ENCODE measurements at places on chromosomes 4 and X.

DNA sequence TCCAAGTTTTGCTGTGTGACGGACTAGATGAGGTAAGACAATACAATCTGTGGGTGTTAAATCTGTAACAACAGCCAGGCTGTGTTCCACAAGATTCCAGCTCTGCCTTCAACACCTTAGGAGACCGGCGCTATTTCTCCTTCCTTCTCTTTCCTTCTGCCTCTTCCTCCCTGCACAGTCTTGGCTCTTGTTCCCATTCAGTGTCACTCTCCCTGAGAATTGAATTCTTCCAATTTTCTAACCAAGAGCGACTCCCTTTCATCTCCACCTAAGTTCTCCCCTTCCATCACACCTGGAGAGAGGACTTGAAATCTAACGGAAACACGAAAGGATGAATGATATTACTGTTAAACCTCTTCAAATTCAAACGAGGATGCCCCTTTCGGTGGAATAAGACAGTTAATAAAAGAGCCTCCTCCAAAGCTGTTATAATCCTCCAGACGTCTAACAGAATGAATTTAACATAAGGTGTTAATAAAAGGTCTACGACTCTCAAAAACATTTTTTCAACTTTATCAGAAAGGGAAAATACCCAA, 2.7 kb downstream of the EPHA5 start:
- no peak for DNase-seq

GRCh38 chr4:17085416-17085815, 187.0 kb upstream of the LDB2 start:
- DNase-seq = no peak

DNA sequence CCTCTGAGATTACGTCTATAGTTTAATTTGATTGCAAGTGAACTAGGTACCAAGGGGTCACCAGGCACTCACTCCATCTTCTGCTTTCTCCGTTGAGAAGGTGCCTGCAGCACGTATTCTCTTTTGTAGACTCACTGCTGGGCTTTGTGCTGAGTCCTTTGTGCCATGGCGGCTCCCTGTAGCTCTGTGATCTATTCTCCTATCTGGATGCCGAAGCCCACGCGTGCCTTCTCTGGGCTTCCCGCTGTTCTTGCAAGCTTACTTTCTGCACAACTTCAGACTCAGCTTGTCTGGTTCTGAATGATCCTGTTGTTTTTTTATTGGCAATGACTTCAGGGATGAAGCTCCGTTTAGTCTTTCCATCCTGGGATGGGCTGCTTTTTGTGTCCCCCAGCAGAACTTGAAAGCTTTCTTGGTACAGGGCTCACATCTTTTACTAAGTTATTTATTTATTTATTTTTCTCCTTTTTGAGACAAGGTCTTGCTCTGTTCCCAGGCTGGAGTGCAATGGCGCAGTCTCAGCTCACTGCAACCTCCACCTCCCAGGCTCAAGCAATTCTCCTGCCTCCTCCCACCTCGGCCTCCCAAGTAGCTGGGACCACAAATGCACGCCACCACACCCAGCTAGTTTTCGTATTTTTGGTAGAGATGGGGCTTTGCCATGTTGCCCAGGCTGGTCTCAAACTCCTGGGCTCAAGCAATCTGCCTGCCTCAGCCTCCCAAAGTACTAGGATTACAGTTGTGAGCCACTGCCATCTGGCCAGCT, 100.9 kb upstream of the NKX1-1 start:
- DNase-seq = no peak

GRCh38 chr4:153529646-153530045, 63.5 kb downstream of the TMEM131L start:
- DNase-seq = no peak

DNA sequence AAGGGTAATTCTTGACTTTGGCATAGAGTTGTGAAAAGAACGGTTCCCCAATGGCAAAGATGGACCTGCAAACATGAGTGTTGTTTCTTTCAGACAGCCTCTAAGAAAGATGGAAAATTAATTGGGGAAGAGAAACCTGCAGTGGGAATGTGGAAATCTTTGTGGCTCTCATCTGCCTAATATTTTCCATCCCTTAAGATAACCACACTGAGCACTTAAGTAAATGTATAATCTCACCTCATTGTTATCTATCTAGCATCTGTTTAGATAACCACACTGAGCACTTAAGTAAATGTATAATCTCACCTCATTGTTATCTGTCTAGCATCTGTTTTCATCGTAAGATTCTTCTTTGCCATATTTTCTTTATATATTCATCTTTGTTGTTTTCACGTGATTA, 149.3 kb downstream of the NWD2 start:
- DNase-seq = no peak

DNA sequence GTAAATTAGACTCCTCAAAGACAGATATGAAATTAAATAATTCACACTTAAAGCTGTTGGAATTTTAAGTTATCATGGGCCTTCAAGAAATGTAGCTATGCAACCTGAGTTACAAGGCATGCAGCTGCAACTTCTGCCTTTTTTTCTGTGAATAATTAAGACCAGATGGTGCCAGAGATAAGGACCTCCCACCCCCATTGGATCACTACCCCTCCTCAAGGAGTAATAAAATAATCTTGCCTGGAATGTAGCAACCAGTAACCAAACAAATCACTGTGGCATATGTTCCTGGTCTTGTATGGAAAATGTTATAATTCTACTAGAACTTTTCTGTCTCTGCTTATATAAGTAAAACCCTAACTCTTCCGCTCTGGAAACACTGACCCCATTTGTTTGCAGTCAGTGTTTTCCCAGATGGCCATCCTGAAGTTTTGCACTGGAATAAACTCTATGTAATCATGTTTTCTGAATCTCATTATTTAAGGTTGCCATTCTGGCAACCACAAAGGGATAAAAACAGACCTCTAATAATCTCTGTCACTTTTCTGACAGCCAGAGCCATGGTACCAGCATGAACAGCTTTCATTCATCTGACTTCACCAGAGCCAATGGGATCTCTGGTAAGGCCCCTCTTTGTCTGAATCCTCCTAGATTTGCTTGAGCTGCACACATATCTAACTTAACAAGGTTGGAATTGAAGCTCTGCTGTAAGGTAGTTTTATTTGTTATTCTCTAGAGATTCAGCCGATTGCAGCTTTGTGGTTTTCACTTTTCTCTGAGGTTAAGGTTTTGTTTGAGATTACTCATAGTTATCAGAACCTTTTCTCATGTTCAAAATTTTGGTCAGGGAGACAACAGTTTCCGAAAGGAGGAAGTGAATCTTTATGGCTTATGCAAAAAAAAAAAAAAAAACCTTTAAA, 274.6 kb downstream of the NAF1 start:
- DNase-seq = no peak

- no peak for DNase-seq
Measured at GRCh38 chr4:16292585-16292984, 66.3 kb upstream of the TAPT1 start.

DNA sequence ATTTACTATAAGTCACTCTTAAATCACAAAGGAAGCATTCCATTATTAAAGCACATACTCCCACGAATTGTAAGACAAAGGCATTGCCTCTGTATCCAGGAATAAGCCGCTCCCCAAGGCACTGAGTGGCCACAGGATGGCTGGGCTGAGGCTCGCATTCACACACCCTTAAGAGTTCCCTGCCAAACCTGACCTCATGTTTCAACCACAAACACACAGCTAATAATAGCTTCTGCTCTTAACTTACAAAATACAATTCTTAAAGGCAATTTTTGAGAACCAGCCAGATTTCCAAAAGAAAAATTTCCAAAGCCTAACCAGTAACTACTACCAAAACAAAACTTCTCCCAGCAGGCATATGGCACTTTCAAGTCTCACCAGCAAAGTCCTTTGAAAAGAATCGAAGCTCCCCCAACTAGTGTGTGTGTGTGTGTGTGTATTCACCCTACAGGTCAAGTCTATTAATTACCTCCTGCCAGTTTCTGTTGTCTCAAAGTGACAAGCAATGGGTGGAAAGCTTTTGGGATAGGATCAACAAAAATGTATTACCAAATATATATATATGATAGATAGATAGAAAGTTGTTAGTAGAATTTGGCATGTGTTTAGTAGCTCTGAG, 36.0 kb downstream of the ARHGAP6 start:
- no peak for DNase-seq

DNA sequence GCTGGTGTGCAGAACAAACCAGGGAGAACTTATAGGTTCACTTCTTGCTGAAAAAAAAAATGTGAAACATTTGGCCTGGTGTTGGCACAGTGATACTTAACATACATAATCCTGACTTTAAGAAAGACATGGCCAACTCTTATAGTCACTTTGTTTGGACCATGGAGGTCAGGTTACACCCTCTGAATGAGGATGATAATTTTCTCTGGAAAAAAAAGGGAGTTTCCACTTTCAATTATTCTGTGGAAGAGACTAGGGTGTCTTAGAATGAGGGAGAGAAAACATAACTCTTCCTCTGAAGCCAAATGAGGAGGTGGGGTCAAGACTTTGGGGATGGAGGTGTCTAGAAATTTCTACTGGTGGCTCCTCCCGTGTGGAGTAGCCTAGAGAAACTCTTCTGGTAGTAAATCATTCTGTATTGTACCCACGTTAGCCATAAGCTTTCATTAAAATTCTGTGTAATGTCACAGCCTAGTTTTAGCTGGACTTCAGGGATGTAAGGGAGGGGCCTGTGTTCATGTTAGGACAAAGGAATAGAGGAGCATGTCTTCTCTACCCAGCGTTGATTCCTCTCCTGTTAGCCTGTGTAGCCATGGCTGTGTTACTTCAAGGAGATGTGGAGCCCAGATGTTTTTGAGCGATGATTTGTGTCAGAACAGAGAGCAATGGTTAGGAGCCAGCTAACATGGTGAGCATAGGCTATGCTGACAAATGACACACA, 328.3 kb downstream of the GPAT3 start:
- no peak for DNase-seq

- DNase-seq = no peak
Measured at GRCh38 chrX:19174401-19175025, 52.2 kb upstream of the ADGRG2 start.

DNA sequence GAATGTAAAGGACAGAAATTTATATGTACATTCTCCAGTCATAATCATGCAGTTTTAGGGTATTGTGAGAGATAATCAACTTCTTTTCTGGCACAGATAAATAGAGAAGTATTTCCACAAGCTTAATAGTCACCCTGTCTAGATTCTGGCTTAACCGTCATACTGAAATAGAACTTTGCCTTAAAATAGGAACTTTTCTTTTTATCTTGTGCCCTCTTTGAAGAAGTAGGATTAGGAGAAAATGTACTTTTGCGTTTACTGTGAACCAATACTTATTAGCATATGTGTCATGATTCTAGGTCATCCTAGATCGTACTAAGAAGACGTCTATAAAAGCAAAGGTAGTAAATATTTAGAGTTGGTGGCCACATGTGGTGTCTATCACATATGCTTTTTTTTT, 95.4 kb downstream of the NFKB1 start:
- no peak for DNase-seq

GRCh38 chr4:86218746-86219473, 140.9 kb downstream of the MAPK10 start:
- no peak for DNase-seq

- DNase-seq = no peak
Measured at GRCh38 chr4:5957076-5957475, 61.2 kb downstream of the C4orf50 start.

DNA sequence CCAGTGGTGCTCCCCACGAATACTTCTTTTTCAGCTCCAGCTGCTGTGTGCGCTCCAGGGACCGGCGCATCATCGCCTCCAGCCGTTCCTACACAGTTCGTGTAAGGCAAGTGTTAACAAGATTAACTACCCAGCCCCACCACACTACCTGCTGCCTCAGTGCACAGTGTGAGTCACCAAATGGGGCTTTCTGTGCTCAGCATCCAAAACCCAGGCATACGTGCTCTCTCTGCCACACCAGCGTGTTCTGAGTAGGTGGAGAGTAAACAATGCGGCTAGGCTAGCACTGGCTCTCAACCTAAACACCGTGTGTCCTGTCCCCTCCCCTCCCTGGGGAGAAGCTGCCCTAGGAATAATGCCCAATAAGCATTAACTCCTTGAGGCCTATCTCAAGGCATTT, 60.0 kb downstream of the MAP7D2 start:
- DNase-seq = no peak

DNA sequence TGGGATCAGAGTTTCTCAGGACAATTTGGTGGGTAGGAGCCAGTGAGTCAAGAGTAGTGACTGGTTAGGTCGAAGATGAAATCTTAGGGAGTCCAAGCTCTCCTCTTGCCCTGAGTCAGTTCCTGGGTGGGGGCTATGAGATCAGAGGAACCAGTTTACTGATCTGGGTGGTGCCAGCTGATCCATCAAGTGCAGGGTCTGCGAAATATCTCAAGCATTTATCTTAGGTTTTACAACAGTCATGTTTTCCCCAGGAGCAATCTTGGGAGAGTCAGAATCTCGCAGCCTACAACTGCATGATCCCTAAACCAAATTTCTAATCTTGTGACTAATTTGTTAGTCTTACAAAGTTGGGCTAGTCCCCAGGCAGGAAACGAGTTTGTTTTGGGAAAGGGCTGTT, 1833.2 kb upstream of the PCDH7 start:
- DNase-seq = no peak

DNA sequence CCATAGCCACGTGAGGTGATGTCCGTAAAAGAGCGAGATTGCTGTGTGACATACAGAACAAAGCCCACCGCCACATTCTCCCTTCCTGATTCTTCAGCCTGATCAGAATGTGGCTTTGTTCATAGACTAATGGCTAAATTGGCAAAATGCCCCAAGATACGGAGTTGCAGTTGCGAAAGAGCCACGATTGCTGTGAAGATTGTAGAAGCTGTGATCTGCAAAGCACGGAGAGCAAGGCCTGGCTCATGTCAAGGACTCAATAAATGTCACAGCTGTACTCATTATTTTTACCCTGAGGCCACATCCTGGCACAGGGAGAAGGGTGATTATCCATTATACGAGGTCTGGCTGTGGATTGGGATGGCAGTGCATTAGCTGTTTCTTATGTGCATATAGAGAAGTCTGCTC, 34.2 kb downstream of the ARSD start:
- DNase-seq = no peak

DNA sequence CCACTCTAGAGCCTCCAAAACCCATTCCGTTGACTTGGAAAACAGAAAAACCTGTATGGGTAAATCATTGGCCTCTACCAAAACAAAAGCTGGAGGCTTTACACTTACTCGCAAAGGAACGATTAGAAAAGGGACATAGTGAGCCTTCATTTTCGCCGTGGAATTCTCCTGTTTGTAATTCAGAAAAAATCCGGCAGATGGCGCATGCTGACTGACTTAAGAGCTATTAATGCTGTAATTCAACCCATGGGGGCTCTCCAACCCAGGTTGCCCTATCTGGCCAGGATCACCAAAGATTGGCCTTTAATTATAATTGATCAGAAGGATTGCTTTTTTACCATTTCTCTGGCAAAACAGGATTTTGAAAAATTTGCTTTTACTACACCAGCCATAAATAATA, 60.8 kb downstream of the ZNF732 start:
- DNase-seq = no peak
